T-cell (primary cell): ENCODE measurements at places on chromosomes 7 and 10.
A peak's percentile ranks its signal among the peaks of the same experiment; 100 is the strongest.

DNA sequence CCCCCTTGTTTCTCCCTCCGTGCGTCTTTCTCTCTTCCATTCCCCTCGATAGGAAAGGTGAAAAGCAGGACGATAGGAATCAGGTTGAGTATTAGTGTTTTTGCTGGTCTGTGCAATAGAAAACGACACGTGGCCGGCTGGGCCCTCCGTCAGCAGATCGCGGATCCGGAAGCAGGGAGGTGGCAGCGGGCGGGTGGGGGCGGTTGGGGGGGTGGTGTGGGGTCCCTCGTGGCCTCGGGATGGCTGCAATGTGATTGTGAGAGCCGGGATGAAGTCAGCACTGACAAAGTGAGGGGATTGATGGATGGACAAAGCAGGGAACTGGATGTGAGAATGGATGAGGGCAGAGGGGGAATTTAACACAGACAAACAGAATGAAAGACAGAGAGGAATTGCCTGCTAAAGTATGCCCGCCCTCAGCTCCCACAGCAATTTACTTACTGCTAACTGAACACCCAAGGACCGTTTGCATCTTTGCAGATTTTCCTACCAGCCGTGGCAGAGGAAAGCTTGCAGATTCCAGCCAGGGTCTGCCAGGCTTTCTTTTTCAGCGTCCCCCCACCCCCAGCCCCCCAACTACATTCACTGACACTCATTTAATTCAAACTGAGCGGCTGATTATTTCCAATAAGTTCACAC lies 280.9 kb downstream of the LRMDA start:
- H3K27ac ChIP-seq: no peak overlapping the region
- no peak overlapping the region for H3K4me3 ChIP-seq
- peaks cover 17% of the 10 kb centered on the region for H3K27me3 ChIP-seq
- H3K36me3 ChIP-seq: no peaks in the 10 kb centered on the region
- H3K4me1 ChIP-seq: no peaks in the 10 kb centered on the region

DNA sequence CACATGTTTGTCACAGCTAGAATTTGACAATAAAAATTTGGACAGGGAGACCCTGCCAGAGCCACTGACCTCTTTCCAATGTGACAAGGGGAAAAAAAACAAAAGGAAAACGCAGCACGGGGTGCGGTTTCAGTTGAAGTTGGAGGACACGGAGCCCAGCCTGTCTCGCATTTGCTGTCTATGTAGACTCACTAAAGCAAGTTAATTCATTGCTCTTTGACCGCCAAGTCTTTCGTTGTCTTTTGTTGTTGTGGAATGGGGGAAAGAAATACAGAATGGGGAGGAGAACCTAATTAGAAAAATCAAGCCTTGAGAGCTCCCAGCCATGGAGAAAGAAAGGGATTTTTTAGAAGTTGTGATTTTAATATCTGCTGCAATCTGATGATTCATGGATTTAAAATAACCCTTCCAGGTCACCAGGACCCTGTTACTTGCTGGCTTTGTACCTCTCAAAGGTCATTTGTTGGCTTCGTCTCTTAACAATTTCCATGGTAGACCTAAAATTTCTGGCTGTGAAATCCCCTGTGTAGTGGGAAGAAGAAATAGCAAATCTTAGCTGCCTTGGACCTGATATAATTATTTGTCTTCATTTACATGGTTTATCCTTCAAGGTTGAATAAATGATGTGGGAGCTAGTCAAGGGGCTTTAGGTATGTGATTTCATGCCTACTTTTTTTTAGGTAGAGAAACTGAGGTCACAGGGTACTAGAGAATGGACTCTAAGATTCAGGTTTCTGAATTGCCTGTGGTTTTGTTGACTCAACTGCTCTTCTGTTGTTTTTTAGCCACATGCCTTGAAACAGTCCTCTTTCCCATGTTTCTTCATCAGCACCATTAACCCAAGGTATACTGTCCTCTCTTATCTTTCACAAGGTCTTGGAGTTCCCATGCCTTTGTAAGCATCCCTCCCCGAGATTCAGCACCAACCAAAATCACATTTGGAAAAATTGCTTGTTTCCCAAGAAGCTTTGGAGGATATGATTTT lies 78.7 kb downstream of the TCF7L2 start:
- no peaks in the 10 kb centered on the region for H3K36me3 ChIP-seq
- DNase-seq: no peak
- no peak overlapping the region for H3K27ac ChIP-seq
- peaks cover 7% of the 10 kb centered on the region for H3K4me1 ChIP-seq
- H3K27me3 ChIP-seq: peaks cover 4% of the 10 kb centered on the region

GRCh38 chr10:8331896-8332729 lies 277.6 kb downstream of the GATA3 start:
- H3K4me3 ChIP-seq: peak overlapping the region; percentile 63
- DNase-seq: peak; percentile 92
- H3K36me3 ChIP-seq: no peaks in the 10 kb centered on the region
- H3K27me3 ChIP-seq: no peaks in the 10 kb centered on the region

DNA sequence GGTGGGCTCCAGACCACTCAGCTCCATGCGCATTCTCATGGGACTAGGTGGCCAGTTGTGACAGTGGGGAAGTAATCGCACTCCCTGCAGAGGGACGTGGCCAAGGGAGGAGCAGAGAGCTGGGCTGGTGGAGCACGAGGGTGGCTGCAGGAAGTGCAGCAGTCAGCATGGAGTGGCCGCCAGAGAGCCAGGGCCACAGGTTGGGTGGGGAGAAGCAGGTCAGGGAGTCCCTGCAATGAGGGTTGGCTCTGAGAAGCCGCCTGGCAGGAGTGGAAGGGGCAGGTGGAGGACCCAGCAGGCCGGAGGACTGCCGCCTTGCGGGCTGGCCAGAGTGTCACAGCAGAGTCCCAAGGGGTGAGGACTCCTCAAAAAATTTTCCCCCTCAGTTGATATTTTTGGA lies 26.2 kb downstream of the FKBP6 start:
- no peak overlapping the region for H3K27ac ChIP-seq
- H3K4me1 ChIP-seq: peaks cover 4% of the 10 kb centered on the region
- H3K4me3 ChIP-seq: no peak overlapping the region
- no peaks in the 10 kb centered on the region for H3K36me3 ChIP-seq
- no peak for DNase-seq

DNA sequence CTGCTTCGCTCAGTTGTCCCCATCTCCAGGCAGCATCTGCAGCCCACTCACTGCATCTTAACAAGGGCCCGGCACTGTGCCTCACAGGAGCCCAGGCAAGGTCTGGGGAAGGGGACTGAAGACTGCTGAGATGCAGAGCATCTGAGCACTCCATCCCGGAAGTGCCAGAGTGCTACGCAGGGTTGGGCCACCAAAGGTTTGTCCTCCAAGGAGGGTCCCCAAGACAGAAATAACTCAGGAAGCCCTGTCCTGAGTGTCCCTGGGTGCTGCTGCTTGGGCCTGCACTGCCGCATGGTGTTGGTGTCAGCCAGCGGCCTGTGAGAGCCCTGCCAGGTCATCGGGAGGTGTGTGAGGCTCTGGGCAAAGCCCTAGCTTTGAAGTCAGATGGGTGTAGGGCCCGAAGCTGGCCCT lies 288.2 kb upstream of the ZMIZ1 start:
- H3K4me3 ChIP-seq: no peak overlapping the region
- no peaks in the 10 kb centered on the region for H3K36me3 ChIP-seq
- H3K27me3 ChIP-seq: peaks cover 25% of the 10 kb centered on the region
- no peak overlapping the region for H3K27ac ChIP-seq
